ENCODE measurements at places on chromosomes 1 and 21. TPM values are rescaled to one million over a fixed set of nuclear protein-coding genes. Genes with fewer than 3 reads are reported as not detected.

Gene SRGAP2C
- total RNA-seq: 33.5 TPM

Gene PTPRU
- total RNA-seq: 35.2 TPM

Gene TRIM17
- not detected for total RNA-seq

Gene RAB42
- 7.0 TPM for total RNA-seq

Gene TNFRSF9
- 1.2 TPM for total RNA-seq

Gene MIXL1
- 1.4 TPM for total RNA-seq

Gene CSRP1
- 2,591 TPM for total RNA-seq

Gene ZNF648
- not detected for total RNA-seq

Gene PDPN
- 18.3 TPM for total RNA-seq

Gene CTSK
- total RNA-seq: 7.0 TPM

Gene KPRP
- total RNA-seq: 1.7 TPM

Gene LAMC1
- total RNA-seq: 585 TPM

Gene MANEAL
- total RNA-seq: 1.7 TPM

Gene OR2L5
- total RNA-seq: 3.4 TPM

All from umbilical cord (tissue), 2 donors.